ENCODE measurements at places on chromosomes 6 and 20.
A peak's percentile ranks its signal among the peaks of the same experiment; 100 is the strongest.

DNA sequence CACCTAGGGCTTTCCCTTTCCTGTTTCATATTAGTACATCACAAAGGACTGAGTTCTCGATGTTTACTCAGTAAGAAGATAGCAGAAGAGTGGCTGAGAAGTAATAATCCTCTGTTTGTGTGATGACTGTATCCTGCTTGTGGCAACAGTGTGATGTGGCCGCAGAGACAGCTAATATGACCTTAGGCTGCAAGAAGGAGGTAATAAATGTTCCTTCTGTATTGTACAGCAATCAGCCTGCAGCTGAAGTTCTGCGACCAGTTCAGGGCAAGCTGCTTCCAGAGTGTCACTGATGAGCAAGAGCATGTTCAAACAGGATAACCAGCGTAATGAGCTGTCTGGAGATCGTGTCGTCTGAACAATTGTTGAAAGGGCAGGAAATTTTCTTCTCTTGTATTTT, 70.9 kb downstream of the OPN5 start:
- DNase-seq, result no peak

DNA sequence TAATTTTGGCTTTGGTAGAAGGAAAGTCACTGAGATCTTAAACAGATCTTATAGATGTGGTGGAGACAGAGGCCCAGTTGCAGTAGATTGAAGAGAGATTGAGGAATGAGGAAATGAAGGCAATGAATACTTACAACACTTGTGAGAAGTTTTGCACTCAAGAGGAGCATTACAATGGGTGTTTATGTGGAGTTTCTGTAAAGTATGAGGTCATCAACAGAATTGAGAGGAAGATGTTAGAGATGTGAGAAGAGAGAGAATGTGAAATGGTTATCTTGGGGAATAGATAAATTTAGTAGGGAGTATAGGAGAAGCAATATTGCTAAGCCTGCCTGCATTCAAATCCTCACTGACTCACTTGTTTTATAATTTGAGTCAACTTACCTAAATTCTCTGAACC, 83.4 kb downstream of the GFRAL start:
- no peak for DNase-seq

DNA sequence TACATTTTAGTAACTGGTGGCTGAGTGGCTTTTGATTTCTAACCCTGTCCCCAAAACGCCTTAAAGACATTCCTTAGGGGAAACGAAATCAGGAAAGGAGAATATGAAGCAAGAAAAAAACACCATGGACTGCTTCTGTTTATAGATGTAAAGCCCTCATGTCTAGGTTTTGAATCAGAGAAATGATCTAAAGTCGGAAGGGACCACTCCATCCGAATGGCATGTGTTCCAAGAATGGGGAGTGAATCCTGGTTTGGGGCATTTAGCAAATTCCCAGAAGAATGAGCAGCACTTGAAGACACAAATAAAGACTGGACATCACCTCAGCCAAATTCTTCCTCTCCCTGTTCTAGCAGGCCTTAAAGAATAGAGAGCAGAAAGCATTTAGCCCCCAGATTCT, 65.6 kb downstream of the CAP2 start:
- no peak for DNase-seq

- DNase-seq, result no peak
Observed at GRCh38 chr6:16979677-16980370, 122.0 kb upstream of the STMND1 start.

DNA sequence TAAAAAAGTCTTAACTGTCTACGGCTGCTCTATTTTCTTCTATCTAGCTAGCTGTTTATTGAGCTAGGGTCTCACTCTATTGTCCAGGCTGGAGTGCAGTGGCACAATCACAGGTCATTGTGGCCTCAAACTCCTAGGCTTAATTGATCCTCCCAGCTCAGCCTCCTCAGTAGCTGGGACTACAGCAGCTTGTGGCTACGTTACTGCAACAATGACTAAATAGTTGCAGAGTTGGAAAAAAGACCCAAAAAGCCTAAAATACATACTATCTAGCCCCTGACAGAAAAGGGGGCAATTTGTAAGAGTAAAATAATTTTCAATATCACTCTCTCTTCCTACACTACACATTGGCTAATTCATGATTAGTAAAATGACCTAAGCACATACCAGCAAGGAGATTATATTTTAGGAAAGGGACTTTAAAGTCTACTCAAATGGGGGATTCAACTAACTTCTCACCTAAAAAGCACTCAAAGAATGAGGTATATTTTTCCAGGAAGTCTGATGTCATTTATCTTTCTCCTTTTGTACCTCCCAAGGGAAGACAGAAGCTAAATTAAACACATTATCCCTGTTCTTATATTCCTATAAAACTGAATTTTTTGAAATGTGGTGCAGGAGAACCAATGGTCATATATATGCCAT, 82.8 kb downstream of the ZMYND8 start:
- no peak for DNase-seq

GRCh38 chr6:141764388-141764787, 368.3 kb upstream of the GJE1 start:
- no peak for DNase-seq

- peak; percentile 63 for DNase-seq
Observed at GRCh38 chr6:150016324-150017185, 8.8 kb downstream of the RAET1L start.

GRCh38 chr6:129501740-129502660, 208.0 kb downstream of the ARHGAP18 start:
- DNase-seq, result no peak

DNA sequence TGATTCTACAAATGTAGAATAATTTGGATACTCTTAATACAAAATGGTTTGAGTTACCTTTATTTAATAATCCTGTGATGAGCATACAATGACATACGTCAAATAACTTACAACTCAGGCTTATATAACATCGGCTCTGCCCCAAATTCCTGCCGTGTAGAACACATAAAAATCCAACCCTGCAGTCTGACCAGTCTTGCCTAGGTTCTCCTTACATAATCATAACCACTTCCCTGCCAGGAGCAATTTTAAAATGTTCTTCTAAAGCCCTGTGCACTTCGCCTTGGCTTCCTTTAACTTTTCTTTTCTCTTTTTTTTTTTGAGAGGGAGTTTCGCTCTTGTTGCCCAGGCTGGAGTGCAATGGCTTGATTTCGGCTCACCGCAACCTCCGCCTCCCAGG, 16.2 kb upstream of the IER3 start:
- no peak for DNase-seq

GRCh38 chr6:106177786-106178185, 91.7 kb downstream of the PRDM1 start:
- no peak for DNase-seq

- no peak for DNase-seq
Observed at GRCh38 chr6:15205321-15205720, 40.5 kb upstream of the JARID2 start.
